CD4-positive, alpha-beta T cell treated with Interferon alpha-2 for 1 hour (primary cell): ENCODE measurements at places on chromosomes 7 and 10.

DNA sequence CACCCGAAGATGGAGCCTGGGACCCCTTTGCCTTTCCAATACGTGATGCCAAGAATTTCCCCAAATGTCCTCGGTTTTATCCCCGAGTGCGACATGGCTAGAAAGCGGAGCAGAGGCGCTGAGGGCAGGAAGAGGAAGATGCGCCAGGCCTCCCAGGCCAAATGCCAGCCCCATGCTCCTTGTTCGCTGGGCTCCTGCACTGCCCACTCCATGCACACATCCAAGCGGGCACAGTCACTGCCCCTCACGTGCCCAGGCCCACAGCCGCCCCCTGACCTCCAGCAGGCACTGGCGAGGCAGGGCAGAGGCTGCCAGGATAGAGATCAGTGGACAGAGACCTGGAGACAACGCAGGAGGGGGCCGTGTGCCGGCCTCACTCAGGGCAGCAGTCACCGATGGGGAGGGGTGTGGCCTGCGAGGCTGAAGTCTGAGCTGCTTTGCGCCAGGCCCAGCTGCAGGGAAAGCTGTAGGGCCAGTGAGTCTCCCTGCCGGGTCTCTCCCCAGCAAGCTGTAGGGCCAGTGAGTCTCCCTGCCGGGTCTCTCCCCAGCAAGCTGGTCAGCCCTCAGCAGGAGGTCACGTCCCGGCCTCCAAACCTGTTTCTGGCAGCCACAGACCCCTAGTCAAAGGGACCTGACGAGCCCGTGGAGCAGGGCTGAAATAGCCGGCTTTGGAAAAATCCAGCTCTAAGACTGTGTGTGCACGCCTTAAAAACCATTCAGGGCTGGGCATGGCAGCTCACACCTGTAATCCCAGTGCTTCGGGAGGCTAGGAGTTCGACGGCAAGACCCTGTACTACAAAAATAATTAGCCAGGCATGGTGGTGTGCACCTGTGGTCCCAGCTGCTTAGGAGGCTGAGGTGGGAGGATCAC is 100.6 kb upstream of the DIP2C start:
- DNase-seq = no peak

DNA sequence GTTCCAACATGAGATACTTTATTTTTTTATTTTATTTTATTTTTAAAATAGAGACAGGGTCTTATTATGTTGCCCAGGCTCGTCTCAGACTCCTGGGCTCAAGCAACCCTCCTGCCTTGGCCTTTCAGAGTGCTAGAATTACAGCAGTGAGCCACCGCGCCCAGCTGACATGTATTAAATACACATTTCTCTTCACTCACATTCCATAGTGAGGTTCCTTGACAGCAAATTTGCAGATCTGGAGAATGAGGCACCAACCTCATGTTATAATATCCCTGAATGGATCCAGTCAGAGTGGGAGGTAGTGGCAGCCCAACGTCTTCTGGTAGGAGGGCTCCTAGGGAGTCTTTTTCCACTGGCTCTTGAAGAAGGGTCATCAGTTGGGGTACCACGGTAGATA is 46.1 kb downstream of the OGDH start:
- DNase-seq = no peak

GRCh38 chr10:1006573-1006972 is 18.3 kb downstream of the GTPBP4 start:
- no peak for DNase-seq

- no peak for DNase-seq
Observed at GRCh38 chr10:111158595-111158994, 81.8 kb downstream of the ADRA2A start.

DNA sequence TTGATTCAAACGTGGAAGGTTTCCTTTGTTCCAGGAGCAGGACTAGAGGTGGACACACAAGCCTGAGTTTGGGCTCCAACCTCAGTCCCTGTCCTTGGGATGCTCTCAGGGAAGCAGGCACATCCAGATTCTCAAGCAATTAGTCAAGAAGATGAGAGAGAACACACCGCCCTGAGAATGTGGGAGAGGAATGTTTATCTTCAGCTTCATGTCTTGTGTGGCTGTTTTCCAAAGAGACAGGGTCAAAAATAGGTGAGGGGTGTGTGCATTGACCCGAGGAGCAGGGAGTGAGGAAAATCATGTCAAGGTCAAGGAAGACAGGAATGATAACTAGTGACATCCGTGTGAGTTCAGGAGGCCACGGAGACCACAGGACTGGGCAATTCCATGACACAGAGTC is 472.2 kb upstream of the C7orf33 start:
- DNase-seq = no peak

- no peak for DNase-seq
Observed at GRCh38 chr7:3605222-3605621, 304.2 kb downstream of the SDK1 start.

- no peak for DNase-seq
Observed at GRCh38 chr10:131177431-131178327, 133.8 kb downstream of the TCERG1L start.

- DNase-seq = no peak
Observed at GRCh38 chr10:100362570-100363496, 15.8 kb downstream of the SCD start.

- DNase-seq = no peak
Observed at GRCh38 chr7:13560441-13560840, 429.0 kb downstream of the ETV1 start.

GRCh38 chr7:81627536-81628287 is 142.1 kb downstream of the HGF start:
- no peak for DNase-seq
